Epithelial cell of proximal tubule (primary cell): ENCODE measurements at places on chromosomes 1 and 21.

GRCh38 chr1:53306168-53306567 lies 21.7 kb downstream of the LRP8 start:
- DNase-seq: no peak

- no peak for DNase-seq
These were observed 49.8 kb downstream of the NFASC start for GRCh38 chr1:204920511-204920910.

DNA sequence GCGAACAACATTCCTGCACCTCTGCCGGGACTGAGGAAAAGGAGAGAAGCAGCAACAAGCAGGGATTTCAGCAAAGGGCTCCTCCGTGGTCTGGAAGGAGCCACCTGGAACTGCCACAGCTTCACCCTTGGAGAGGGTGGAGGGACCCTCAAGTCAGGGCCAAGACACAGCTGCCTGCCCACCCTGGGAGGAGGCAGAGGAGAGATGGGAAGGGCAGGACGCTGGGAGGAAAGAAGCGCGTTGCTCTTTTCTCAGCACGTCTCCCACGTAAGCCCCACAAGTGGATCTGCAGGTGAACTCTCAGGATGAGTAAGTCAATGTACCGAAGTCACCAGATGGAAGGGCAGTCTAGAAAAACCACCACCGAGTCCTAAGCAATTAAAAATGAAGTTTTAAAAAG lies 39.6 kb downstream of the SLC19A1 start:
- DNase-seq: no peak

DNA sequence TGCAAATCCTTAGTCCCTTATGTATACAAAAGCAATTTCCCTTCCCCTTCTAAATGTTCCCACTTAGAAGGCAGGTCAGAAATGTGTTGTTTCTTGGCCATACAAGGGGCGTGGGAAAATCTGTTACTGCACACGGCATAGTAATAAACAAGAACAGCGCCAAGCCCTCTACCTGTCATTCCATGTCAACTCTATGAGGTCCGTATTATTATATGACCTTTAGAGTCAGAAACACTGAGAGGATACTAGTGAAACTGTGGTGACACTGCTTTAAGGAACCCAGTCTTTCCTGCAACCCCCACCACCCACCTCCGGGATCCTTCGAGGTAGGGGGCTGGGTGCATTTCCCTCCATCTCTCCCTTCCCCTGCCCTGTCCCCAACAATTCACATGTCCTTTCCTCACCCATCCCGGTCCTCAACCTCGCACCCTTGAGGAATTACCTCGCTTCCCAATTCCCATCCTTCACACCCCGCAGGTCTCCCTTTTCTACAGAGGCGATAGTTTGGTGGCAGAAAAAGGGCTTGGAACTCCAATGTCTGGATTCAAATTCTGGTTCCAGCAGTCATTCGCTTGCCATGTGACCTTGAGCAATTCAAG lies 647 bp downstream of the SDHB start:
- no peak for DNase-seq

DNA sequence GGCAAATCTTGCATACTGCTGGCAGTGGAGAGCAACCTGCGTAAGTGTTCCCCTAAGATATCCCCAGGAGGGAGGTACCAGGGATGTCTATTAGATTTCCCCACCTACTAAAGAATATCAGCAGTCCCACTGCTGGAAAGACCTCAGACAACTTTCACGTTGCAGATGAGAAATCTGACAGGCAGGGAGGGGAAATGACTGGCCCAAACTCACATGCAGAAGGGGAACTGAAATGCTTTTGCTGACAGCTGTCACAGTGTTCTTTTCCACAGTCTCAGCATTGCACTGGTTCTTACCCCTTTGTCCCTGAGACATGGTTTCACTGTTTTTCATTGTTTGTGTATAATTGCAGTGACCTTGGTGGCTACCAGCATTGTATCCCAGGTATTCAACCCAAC lies 84.8 kb upstream of the ATP1A1 start:
- no peak for DNase-seq

GRCh38 chr1:39753132-39754025 lies 14.7 kb downstream of the PPIE start:
- DNase-seq: no peak

DNA sequence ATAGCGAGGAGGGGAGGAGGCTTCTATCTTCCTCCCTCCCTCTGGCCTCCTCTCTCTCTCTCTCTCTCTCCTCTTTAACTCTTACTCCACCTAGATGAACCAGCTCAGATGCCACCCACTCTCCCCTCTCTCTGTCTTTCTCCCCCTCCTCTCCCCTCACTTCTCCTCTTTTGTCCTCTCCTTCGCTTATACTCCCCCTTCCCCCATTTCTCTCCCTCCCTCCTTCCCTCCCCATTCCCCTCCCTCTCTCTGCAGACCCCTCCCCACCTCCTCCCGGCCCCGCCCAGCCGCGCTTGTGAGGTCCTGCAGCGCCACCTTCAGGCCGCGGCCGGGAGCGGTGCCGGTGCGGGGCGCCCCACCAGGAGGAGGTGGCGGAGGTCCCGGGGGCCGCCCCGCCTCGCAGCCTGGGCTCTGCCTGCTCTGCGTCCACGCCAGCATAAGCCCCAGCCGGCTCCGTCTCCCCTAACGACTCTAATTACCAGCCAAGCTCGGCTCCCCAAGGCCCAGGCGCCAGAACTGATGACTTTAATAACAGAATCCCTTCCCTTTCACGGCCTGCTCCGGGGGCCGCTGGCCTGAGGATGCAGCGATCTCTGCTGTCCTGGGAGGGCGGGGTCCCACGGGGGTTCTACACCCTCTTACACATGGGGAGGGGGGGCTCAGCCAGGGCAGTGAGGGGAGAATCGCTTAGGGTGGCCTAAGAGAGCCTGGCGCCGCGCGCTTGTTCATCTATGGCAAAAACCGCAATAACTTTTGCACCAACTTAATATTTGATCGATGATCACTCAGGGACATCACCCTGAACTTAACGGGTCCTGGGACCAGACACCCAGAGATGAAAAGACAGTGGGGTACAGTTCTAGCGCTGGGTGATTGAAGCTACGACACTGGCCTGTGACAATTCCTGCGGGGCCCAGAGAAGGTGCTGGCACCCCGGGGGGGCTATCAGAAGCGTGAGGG lies 637.3 kb downstream of the MATN1 start:
- DNase-seq: no peak

- no peak for DNase-seq
These were observed 132.6 kb downstream of the NTPCR start for GRCh38 chr1:233082778-233083550.

GRCh38 chr1:50700214-50700613 lies 259.9 kb downstream of the FAF1 start:
- DNase-seq: no peak

DNA sequence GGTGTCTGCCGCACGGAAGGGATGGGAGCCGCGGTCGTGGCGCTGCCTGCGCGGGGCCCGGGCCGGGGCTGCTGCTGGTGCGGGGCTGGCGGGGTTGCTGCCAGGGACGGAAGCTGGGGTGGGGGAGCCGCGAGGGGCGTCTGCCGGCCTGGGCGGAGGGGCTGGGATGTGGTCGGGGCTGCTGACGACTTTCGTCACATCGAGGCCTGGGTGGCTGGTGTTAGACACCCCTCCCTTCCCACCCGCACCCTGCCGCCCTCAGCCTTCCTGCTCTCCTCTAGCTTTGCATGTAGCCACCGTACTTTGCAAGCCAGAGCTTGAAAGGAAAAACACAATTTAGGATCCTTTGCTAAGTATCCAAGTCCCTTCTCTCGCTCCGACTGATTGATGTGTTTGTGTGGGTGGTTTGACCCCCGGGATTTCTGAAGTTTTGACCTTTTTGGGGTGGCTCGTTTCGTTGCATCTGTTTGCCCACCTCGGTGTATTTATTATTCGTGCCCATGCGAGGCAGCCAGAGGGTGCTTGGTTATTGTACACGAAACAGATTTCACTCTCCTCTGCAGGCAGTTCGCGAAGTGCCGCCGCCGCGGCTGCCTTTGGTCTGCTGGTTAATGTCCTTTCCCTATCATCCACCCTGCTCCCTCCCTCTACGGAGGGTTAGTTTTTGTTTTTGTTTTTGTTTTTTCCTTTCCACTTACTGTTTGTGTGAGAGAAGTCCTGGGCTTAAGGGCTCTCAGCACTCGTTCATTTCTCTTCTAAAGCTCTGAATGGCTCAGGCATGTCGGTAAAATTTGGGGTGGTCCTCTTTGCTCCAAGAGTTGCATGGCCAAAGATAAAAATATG lies 868 bp downstream of the C1orf21 start:
- no peak for DNase-seq

DNA sequence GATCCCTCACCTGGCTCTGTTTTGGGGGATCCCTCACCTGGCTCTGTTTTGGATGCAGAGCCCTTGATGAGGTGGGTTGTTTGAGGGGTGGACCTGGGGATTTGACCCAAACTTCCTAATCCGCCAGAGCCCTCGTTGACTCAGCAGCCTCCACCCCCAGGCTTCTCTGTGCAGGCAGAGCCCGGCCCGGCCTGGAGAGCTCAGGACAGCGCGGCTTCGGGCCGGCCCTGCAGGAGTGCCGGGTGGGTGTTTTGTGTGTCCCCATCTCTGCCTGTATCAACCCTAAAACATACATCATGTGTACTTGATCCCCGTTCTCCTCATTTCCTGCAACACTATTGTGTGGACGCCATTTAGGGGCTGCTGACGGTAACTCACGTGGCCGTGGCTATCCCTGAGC lies 124.2 kb downstream of the SIK1 start:
- DNase-seq: no peak

DNA sequence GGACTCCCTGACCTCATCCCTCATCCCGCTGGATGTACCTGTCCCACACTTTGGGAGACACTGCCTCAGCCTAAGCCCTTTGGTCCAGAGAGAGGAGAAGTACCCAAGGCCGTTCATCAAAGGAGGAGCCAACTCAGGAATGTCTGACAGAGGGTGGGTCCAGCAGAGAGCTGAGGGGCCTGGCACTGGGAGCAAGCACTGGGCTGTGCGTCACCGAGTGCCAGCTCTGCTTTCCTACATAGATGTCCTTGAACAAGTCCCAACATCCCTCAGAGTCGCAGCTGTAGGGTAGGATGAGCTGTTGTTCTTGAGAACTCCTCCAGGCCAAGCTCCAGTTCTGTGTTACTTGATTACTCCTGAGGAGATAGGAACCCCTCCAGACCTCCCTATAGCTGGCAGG lies 68.8 kb upstream of the ACOT11 start:
- no peak for DNase-seq

- DNase-seq: no peak
These were observed 586.2 kb upstream of the ADGRL4 start for GRCh38 chr1:79592707-79593106.

DNA sequence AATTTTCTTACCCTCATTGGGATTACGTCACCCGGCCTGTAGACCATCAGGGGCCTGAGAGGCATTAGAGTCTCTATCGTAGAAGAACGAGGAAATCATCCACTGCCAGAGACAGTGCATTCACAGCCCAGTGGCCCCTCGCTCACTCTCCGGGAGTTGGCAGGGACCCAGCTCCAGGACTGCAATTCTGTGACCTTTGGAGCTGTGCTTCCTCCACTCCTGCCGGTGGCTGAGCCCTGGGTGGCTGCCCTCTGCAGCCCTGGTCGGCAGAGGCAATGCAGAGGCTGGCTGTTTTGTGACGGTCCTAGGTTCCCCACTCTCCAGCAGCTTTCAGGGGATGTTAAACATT lies 12.7 kb downstream of the SLC37A1 start:
- DNase-seq: no peak

GRCh38 chr1:28865997-28866650 lies 48.2 kb upstream of the EPB41 start:
- DNase-seq: no peak

DNA sequence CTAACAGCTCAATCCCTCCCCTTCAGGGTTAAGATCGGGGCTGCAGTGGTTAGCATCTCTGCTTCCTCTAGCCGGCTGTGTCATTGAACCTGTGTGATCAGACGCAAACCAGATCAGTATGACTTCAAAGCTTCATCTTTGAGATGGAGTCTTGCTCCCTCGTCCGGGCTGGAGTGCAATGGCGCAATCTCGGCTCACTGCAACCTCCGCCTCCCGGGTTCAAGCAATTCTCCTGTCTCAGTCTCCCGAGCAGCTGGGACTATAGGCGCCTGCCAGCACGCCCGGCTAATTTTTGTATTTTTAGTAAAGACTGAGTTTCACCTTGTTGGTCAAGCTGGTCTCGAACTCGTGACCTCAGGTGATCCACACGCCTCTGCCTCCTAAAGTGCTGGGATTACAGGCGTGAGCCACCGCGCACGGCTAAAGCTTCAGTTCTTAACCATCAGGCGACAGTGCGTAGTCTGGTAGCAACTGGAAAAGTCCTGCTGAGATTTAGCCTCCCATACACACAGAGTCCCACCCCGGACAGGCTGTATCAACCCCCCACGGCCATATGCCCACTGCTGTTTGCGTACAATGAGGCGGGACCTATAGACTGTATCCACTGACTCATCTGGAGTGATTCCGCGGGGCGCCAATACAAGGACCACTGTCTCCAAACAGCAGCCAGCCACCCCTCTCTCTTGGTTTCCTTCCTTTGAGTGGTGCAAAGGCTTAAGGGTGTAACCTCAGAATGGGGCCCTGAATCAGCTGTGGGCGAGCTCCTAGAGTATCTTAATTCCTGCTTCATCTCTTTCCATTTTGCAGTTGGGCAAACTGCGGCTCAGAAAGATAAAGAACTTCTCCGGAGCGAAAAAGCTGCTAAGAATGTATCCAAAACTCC lies 23.3 kb downstream of the CELA3A start:
- DNase-seq: no peak

- no peak for DNase-seq
These were observed 588 bp upstream of the PACC1 start for GRCh38 chr1:212415107-212415841.

DNA sequence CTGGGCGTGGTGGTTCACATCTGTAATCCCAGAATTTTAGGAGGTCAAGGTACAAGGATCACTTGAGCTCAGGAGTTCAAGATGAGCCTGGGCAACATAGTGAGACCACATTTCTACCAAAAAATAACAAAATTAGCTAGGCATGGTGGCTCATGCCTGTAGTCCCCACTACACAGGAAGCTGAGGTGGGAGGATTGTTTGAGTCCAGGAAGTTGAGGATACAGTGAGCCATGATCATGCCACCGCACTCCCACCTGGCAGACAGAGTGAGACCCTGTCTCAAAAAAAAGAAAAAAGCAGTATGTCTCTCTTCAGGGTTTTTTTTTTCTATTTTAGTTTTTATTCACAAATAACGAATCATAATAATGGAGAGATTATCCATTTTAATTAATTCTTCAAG lies 233.7 kb upstream of the DMRTA2 start:
- no peak for DNase-seq

DNA sequence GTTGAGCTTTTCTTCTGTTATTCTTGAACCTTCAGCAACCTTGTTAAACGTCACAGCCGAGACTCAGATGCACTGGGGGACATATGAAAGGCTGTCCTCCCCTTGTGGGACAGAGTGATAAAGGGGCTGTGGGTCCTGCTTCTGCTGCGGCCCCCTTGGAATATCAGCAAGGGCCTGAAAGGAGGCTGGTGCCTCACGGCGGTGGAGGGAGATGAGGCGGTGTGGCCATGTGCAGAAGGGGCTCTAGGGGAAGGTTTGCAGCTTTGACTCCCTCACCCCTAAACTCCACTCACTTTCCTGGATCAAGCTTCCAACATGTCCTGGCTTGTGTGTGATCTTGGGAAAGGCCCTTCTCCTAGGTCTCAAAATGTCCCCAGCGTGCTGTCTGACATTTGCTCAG lies 270.7 kb upstream of the CSF3R start:
- no peak for DNase-seq

- DNase-seq: no peak
These were observed 1.8 kb downstream of the BTG3 start for GRCh38 chr21:17610911-17611310.

GRCh38 chr1:64651841-64652240 lies 93.0 kb upstream of the RAVER2 start:
- no peak for DNase-seq

- DNase-seq: no peak
These were observed 9.7 kb downstream of the CNN3 start for GRCh38 chr1:94917251-94917650.

- DNase-seq: no peak
These were observed 11.3 kb upstream of the LGR6 start for GRCh38 chr1:202182040-202182877.
